Activated naive CD8-positive, alpha-beta T cell treated with anti-CD3 and anti-CD28 coated beads for 36 hours (primary cell): ENCODE measurements at places on chromosomes 1 and 21. TPM values are rescaled to one million over a fixed set of nuclear protein-coding genes. Genes with fewer than 3 reads are reported as not detected.

DNA sequence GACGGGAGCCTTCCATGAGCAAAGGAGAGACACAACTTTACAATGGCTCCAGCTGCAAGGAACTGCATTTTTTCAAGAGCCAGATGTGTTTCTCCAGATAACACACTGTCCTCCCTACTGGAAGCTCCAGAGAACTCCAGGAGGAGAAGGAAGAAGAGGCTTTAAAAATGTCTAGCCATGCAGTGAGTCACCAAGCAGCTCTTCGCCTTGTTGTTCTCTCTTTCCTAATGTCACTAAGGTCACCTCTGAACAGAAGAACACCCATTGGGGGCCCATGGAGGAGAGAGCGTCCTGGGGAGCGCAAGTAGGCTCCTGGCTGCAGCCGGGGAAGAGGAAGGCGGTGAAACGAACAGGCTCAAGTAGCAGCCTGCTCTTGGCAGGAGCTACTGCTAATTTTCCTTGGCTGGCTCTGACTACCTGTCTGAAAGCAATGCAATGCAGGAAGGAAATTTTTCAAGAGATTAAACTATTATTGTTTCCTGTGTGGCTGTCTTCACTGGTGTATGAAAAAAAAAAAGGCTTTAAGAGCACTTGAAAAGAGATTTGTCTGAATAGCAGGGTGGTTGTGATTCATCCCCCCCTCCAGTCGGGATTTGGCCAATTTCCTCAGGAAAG, 321.9 kb downstream of the SETD4 start:
- DNase-seq, result no peak

DNA sequence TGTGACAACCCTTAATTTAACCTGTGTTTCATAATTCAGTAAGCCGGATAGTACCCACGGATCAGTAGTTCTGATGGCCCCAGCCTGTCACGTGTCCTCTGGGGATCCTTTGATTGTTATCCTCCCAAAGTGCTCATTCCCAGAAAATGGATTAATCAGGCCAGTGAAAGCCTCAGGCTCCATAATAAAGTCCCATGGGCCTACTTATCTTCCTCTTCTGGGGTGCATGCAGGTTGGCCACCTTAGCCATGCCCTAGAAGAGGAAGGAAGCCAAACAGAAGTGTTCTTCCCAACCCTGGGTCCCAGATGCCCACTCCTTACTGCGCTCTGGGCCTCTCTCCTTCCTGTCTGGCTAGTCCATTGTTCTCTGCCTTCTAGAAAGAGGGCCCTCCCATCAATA, 146.1 kb downstream of the EDEM3 start:
- no peak for DNase-seq

- DNase-seq, result no peak
Observed at GRCh38 chr1:178706432-178706831, 18.6 kb upstream of the RALGPS2 start.

Gene GBP7
- total RNA-seq, result 0.36 TPM

Gene THEM5
- total RNA-seq, result not detected

DNA sequence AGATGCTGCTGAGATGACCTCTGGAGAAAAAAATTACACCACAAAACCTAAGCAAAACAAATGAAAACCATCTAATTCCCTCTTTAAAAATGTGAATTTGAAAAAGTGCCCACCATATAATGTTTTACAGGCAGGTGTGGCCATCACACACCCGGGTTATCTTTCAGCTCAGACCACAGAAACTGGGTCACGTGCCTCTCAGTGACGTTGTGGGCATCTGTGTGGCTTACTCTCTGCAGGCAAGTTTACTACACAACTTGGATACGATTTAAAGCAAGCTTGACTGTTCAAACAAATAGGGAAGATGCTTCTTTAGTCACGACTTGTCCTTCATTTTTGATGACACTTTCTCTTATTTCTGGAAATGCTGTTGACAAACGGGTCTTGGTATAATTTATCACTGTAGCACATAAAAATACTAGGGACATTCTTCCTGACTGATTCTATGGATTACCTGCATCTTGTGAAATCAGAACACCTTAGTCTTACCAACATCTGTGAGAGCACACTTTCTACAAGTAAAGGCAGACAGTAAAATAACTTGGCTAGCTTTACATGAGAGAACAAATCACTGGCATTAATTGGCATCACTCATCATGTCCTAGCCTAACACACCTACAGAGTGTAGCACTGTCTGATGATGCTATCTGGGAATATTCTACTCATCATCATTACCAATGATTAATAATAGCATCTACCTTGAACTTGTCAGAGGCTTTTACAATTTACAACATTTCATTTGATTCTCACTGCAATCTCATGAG, 89.3 kb upstream of the EDEM3 start:
- DNase-seq, result peak; percentile 58

GRCh38 chr1:168498956-168499687, 44.7 kb downstream of the XCL2 start:
- no peak for DNase-seq

DNA sequence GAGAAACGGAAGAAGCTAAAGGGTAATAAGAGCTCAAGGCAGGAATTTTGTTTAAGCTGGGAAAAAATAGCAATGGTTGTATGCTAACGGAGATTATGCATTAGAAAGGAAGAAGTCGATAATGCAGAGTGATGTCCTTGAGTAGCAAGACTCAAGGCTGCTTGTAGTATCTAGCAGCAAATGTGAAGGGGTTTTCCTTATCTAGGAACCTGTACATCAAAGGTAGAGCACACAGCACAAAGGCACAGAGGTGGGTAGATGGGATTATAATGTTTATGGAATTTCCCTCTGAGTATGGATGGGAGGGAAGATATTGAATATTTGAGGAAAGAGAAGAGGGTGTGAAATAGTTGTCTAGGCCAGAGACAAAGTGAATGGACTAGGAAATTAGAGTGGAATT, 114.1 kb downstream of the PROX1 start:
- DNase-seq, result no peak

- DNase-seq, result no peak
Observed at GRCh38 chr21:34635307-34635706, 20.4 kb upstream of the RCAN1 start.

DNA sequence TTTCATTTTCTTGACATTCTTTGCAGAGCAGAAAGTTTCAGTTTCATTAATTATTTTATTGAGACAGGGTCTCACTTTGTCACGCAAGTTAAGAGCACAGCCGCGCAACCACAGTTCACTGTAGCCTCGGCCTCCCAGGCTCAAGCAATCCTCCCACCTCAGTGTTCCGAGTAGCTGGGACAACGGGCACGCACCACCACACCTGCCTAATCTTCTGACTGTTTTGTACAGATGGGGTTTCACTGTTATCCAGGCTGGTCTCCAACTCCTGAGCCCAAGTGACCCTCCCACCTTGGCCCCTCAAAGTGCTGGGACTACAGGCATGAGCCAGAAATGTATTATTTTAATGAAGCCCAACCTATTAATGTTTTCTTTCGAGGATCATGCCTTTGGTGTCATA, 3.0 kb upstream of the SPATC1L start:
- no peak for DNase-seq

GRCh38 chr1:81407000-81407821, 393.5 kb upstream of the ADGRL2 start:
- DNase-seq, result no peak

Gene DEPDC1
- total RNA-seq, result 15.5 TPM
